Natural killer cell (primary cell): ENCODE measurements at places on chromosomes 13 and 19. TPM values are rescaled to one million over a fixed set of nuclear protein-coding genes. Genes with fewer than 3 reads are reported as not detected.

CACNA1A gene
- total RNA-seq: 0.85 TPM

TTC9B gene
- not detected for total RNA-seq

DNA sequence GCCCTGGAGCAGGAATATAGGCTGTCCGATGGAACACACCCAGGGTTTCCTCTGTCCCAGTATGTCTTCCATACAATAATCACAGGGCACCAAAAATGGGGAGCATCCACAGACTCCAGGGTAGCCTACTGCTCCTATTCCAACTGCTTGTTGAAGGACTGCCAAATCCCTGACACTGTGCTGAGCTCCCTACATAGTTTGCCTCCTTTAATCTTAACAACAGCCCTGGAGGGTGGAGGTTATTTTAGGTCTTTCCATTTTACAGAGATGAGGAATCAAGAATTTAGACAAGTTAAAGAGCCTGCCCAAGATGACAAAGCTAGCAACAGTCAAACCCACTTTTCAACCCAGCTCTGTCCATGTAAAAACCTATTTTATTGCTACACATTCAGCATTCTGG lies 790.4 kb downstream of the DIAPH3 start:
- DNase-seq: no peak
- no peaks in the 10 kb centered on the region for H3K4me1 ChIP-seq
- H3K36me3 ChIP-seq: no peaks in the 10 kb centered on the region
- H3K27me3 ChIP-seq: no peaks in the 10 kb centered on the region
- H3K4me3 ChIP-seq: no peak overlapping the region

DNA sequence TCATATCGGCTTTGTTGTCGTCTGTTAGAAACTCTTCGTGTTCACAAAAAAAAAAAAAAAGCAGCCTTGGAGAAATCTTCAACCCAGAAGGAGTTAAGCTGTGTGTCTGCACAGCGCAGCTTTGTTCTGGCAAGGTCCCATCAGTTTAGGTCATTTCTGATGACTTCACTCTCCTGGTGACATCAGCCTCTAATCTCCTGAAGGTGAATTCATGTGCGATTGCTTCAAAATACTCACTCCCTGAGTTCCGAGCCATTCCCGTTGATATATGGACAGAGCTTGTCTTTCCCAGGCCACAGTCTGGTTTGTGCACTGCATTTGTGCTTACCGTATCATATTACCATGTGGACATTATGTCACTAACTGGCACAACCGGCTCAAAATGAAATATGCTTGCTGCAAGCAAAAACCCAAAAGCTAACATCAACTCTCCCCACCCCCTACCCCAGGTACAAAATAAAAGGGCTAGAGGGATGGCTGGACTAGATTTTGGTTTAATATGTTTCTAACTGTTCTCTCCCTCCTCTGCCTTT lies 342.4 kb downstream of the KCNRG start:
- no peaks in the 10 kb centered on the region for H3K36me3 ChIP-seq
- peaks cover 7% of the 10 kb centered on the region for H3K4me1 ChIP-seq
- no peaks in the 10 kb centered on the region for H3K27me3 ChIP-seq
- H3K4me3 ChIP-seq: no peak overlapping the region
- DNase-seq: no peak
- H3K27ac ChIP-seq: no peak overlapping the region
